ENCODE measurements at places on chromosomes 1 and 21.

DNA sequence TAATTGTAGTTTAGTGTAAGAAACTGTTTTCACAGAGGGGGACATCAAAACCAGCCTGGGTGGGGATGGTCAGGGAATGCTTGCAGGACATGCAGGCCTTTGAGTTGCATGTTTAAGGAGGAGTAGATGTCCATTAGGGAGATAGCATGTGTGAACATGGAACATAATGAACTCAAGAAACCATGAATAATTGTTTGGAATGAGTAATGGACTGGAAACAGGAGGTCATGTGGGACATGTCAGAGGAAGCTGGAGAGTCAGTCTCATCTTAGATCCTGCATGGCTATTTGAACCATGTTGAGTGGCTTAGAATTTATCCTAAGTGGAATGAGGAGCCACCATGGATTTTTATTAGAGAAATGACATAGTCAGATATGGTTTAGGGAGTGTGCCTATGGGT is 86.4 kb downstream of the RPE65 start:
- no peak for DNase-seq

DNA sequence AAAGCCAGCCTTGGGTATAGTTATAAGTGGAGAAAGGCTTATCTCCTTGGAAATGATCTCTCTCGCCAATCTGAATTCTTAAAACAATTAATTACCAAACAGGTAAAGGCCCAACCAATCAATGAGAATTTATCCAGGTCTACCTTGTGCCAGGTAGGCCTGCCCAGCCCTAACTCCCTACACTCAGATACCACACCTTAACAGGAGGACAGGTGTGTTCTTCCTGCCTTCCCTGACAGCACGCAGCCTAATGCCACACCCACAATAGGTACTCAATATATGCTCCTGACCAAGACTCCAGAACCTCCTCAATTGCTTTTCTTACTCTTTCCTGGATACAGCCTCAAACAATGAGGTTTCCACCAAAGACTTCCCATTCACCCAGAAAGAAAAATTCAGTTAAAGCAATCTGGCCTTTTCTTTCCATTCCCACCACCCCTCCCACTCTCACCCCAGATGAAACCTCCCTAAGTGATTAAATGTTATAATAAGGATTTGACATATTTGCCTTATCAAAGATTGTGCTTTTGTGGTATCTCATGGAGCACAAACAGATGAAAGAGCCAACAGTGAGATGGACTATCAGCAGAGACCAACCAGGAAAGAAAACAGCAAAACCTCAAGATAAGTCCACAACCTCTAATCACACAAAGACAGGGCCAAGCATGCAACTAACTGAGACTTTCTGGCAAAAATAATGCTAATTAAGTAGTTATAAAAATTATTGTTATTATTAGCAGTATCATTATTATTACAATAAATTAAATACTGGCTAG is 25.6 kb downstream of the TRABD2B start:
- DNase-seq: no peak

- DNase-seq: no peak
These were observed 109.4 kb downstream of the BARHL2 start for GRCh38 chr1:90607736-90608135.

GRCh38 chr1:248816042-248816851 is 9.5 kb downstream of the SH3BP5L start:
- DNase-seq: no peak

GRCh38 chr1:118183586-118183985 is 1.4 kb downstream of the SPAG17 start:
- no peak for DNase-seq

- no peak for DNase-seq
These were observed 157.6 kb downstream of the CACNA1E start for GRCh38 chr1:181640956-181641355.

GRCh38 chr1:235018161-235018560 is 110.5 kb downstream of the TOMM20 start:
- no peak for DNase-seq

DNA sequence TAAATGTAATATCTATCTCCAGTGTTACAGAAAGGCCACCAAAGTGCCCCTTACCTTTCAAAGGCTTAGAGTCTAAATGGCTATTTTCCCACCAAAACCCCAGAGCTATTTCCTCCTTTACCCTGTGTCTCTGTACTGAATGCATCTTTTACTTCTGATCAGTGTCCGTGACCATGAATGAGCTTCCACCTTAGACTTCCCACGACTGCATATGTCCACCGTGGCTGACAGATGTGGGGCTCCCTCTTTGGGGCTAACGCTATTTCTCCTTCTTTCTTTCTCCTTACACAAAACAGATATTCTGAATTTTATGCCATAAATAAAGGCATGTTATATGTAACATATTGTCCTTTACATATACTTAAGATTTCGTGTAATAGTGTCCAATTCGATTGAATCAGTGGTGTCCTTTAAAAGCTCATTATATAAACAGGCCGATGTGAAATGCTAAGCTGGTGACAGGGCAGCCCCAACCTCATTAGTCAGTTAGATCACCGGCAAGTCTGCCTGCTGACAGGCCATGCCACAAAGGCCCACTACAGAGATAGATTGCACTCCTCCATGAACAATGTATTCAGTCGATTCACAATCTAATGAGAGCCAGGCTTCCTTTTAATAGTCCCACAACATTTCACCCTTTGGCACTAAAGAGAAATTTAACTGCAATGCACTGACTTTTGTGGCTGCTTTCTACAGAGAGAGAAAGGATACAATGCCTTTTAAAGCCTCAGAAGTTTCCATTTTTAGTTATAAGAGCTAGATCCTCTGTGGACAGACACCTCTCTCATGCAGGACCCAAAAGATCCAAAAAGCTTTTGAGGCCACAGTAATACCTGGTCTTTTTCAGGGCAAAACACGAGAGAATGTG is 297.9 kb downstream of the PCP4 start:
- no peak for DNase-seq

DNA sequence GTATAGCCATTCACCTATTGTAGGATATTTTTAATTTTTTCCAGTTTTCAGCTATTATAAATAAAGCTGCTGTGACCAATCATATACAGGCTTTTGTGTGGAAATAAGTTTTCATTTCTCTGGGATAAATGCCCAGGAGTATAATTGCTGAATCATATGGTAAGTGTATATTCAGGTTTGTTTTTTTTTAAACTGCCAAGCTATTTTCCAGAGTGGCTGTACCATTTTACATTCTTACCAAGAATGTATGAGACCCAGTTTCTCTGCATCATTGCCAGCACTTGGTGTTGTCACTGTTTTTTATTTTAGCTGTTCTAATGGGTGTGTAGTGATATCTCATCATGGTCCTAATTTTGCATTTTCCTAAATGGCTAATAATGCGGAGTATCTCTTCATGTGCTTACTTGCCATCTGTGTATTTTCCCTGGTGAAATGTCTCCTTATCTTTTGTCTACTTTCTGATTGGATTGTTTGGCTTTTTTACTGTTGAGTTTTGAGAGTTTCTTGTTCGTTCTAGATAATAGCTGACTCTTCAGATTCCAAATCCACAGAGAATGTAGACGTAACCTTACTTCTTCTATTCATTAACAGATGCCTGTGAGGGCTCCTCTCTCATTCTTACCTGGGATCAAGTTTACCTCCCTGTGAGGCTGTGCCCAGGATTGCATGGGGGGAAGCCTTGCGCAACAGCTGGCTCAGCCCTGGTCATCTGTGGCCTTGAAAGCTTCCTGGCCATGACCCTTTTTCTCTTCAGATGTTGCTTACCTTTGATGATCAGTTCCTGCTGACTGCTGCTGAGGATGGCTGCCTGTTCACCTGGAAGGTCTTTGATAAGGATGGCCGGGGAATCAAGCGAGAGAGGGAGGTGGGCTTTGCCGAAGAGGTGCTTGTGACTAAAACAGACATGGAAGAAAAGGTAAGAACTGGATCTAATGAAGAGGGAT is 42.6 kb downstream of the CFAP57 start:
- no peak for DNase-seq

DNA sequence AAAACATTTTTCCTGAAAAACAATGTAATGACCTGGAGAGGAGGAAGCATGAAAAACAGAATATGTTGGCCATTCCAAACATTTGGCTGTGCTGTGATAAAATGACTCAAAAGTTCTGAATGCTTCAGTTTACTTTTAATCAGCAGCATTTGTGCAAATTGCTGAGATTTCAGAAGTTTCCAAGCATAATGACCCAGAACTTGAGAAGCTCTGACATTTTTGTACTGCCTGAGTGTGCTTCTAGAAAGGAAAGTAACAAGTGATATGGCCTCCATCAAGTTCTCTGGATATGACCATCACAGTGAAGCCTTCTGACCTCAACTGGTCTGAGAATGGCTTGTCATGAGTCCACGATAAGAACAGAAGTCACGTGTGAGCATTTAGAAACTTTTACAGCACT is 283.4 kb upstream of the ZRANB2 start:
- no peak for DNase-seq

DNA sequence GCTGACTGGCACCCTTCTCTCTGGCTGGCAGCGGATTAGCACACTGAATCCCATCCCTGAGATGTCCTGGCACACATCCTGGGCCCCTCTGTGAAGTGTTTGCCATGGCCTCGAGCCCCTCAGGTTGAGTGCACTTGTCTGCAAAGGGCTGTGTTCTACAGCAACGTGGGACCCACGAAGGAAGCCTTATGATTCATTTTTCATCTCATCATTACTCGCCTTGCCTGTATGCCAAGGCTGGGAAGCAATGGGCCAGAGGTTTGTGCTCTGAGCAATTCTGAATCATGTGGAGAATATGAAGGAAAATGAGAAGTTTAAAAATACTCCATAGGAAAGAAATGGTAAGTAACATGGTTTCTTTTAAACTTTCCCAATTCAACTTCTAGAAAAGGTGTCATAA is 124.8 kb upstream of the LMO4 start:
- no peak for DNase-seq

- no peak for DNase-seq
These were observed 64.0 kb downstream of the SAMSN1 start for GRCh38 chr21:14482165-14482564.

- no peak for DNase-seq
These were observed 418.1 kb upstream of the VAMP3 start for GRCh38 chr1:7352974-7353373.

Data from urinary bladder (tissue), 4 donors.